Ovary (tissue), 10 donors: ENCODE measurements at places on chromosomes 3 and 15. TPM values are rescaled to one million over a fixed set of nuclear protein-coding genes. Genes with fewer than 3 reads are reported as not detected.

DNA sequence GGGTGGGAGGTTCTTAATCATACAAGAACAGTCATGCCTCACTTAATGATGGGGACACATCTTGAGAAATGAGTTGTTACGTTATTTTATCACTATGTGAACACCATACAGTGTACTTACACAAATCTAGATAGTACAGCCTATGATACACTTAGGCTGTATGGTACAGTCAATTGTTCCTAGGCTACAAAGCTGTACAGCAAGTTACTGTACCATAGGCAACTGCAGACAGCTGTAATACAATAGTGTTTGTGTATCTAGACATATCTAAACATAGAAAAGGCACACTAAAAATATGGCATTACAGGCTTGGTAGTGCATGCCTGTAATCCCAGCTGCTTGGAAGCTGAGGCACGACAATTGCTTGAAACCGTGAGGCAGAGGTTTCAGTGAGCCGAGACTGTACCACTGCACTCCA is 55.7 kb upstream of the PLXND1 start:
- H3K27me3 ChIP-seq = no peaks in the 10 kb centered on the region
- no peak overlapping the region for H3K27ac ChIP-seq
- no peaks in the 10 kb centered on the region for H3K36me3 ChIP-seq
- peaks cover 6% of the 10 kb centered on the region for H3K4me1 ChIP-seq
- H3K4me3 ChIP-seq = no peak overlapping the region
- DNase-seq = no peak

- no peak for DNase-seq
- H3K4me1 ChIP-seq = peaks cover 2% of the 10 kb centered on the region
- H3K27ac ChIP-seq = no peak overlapping the region
- H3K4me3 ChIP-seq = no peak overlapping the region
- no peaks in the 10 kb centered on the region for H3K36me3 ChIP-seq
- no peaks in the 10 kb centered on the region for H3K27me3 ChIP-seq
Observed at GRCh38 chr3:110420158-110420641, 651.4 kb upstream of the NECTIN3 start.

DNA sequence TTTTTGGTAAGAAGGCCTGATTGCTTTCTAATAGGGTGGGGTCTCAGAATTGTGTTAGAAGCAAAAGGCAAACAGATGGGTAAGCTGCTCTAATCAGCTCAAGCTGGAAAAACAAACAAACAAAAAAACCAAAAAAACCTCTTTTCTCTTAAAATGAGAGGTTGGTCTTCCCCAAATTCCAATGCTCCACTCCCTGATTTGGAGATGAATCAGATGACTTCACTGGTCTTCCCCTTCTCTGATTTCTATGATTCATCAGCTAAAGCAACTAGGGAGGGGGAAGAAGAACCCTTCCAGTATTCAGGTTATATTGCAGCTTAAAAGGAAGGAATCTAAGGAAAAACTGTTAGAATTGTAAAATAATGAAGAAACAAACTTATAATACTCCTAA is 9.6 kb upstream of the ANXA2 start:
- no peaks in the 10 kb centered on the region for H3K36me3 ChIP-seq
- no peaks in the 10 kb centered on the region for H3K27me3 ChIP-seq

DNA sequence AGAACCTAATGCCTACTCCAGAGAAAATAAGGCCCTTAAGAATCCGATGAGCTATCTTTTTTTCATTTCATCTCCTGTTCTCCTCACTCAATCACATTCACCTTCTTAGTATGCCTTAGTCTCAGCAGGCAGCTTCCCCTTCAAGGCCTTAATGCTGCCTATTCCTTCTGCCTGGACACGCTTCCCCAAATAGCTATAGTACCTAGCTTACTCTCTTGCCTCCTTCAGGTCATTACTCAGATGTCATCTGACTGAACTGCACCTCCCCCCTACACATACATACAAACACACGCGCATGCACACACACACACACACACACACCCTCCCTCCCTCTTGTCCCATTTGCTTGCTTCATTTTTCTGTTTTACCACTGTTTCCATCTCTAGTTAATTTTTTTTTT is 191.5 kb upstream of the MLF1 start:
- no peak overlapping the region for H3K4me3 ChIP-seq
- no peaks in the 10 kb centered on the region for H3K27me3 ChIP-seq
- H3K36me3 ChIP-seq = no peaks in the 10 kb centered on the region
- DNase-seq = no peak
- H3K27ac ChIP-seq = no peak overlapping the region
- no peaks in the 10 kb centered on the region for H3K4me1 ChIP-seq

GRCh38 chr3:126476166-126477060 is 722 bp upstream of the ZXDC start:
- peak overlapping the region; percentile 65 for H3K27ac ChIP-seq
- no peaks in the 10 kb centered on the region for H3K27me3 ChIP-seq
- H3K36me3 ChIP-seq = no peaks in the 10 kb centered on the region
- peak overlapping the region; percentile 42 for H3K4me3 ChIP-seq
- DNase-seq = peak; percentile 81

The ITPKA gene
- 0.33 TPM for polyA plus RNA-seq

The TNFAIP8L3 gene
- polyA plus RNA-seq = 11.6 TPM
